ELR (cell line): ENCODE measurements at places on chromosomes 5 and 9.

DNA sequence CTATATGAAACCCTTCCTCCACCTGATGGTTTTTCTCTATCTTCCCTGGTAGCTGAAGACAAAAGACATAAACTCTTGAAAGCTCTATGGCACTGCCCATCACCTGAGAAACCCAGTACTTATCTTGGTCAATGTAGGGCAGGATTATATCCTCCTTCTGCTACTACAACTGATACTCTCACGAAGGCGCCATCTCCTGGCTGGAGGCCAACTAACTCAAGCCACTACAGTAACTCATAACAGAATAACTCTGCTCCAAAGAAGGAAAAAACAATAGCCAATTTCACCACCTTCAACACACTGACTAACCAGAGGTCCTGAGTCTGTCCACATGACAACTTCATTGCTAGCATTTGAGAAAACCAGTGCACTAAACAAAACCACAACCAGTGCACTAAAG is 409.2 kb downstream of the CETN3 start:
- DNase-seq, result no peak

- no peak for DNase-seq
Measured at GRCh38 chr5:1360861-1361260, 16.0 kb upstream of the CLPTM1L start.

GRCh38 chr5:2256691-2257280 is 374.1 kb upstream of the IRX4 start:
- no peak for DNase-seq

GRCh38 chr5:96986450-96986849 is 50.6 kb downstream of the LNPEP start:
- DNase-seq, result no peak

GRCh38 chr5:81906086-81906485 is 65.7 kb upstream of the ATG10 start:
- DNase-seq, result no peak

GRCh38 chr5:96876292-96876850 is at the start of gene ERAP2:
TSS of gene ERAP2 (plus strand) at chr5:96876500. CDS start at chr5:96879686, 3,186 bp downstream.
- peak; percentile 66 for DNase-seq

DNA sequence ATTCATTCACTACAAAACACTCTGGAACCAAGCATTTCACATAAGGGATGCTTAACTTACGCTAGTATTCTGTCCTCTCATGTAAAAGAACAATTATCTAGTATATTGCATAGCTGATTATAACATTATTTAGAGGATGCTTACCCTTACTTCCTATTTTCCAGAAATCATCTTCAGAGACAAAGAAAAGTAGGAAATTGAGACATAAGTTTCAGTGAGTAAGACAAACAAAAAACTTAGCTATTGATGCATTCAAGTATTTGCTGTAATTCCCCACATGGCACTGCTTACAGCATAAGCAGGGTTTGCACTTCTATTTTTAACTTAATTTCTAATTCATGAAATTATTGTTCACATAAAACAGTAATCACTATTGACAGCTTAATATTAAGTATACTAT is 104.8 kb upstream of the SREK1 start:
- no peak for DNase-seq

GRCh38 chr5:78785454-78785853 is 136.9 kb upstream of the LHFPL2 start:
- DNase-seq, result no peak
